Fibroblast of lung (primary cell): ENCODE measurements at places on chromosomes 2 and 18. TPM values are rescaled to one million over a fixed set of nuclear protein-coding genes. Genes with fewer than 3 reads are reported as not detected.

DNA sequence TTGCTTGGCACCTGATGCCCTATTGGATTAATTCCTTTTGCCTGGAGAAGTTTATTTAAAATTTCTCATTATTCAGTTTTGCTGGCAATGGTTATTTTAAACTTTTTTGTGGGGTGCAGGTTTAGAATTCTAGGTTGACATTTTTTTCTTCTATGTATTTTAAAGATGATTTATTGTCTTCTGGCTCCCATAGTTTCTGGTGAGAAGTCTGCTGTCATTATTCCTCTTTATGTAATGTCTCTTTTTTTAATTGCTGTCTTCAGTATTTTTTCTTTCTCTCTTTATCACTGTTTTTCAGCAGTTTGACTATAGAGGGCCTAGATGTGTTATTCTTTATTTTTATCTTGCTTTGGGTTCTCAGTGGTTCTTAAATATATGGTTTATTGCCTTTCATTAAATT, 182.2 kb upstream of the STON1 start:
- peak; percentile 27 for DNase-seq

GRCh38 chr2:50612306-50612705, 419.6 kb downstream of the NRXN1 start:
- no peak for DNase-seq

DNA sequence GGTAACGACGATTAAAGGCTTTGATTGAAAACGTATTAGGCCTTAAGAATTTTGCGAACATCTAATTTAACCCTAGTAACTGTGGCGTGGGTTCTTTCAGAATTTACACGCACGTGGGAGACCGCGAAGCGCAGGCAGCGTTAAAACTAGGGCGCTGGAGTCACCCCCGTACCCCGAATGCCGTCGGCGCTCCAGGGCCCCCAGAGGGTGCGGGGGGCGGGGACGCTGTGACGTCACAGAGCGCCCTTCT, 673 bp upstream of the SMCHD1 start:
- no peak for DNase-seq

DNA sequence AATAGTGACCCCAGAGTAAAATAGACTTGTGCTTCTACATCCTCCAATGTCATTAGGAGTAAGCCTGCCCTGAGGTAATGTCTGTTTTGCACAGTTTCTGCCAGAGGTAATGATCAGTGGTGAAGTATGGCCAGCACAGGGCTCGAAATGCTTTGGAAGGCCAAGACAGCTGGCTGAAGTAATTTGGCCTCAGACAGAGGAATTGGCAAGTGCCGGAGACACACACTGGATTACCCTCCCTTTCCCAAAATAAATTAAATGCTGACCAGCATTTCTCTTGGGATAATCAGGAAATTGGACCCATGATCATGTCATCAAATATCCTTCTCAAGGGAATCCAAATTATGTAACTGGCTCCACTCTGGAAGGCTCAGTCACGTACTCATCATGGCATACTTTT, 379.0 kb upstream of the CHST9 start:
- no peak for DNase-seq

DNA sequence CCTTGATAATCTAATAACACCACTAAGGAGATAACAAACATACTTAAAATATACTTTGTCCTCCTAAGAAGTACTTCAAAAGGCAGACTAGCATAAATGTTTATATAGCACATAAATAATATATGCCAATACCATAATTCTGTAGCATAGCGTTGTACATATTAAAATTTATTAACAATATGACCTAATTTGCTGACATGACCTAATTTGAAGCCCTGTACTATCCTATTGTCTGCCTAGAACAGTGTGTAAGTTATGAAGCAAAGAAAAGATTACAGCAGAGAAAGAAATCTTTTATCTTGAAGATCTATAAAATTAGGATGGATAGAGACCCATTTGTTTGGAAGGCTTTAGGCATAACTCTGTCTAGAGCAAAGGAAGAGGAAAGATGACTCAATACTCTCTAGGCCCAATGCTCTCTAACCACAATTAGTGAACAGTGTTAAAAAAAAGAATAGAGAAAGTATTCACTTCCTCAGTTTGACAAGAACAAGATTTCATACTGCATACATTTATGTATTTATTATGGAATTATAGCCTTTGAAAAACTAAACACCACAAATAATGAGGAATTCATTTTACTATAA, 231.3 kb downstream of the ZRANB3 start:
- peak; percentile 59 for DNase-seq

- no peak for DNase-seq
Measured at GRCh38 chr18:48819276-48819675, 131.5 kb downstream of the SMAD7 start.

GRCh38 chr2:159455330-159455918, 160.9 kb downstream of the BAZ2B start:
- no peak for DNase-seq

DNA sequence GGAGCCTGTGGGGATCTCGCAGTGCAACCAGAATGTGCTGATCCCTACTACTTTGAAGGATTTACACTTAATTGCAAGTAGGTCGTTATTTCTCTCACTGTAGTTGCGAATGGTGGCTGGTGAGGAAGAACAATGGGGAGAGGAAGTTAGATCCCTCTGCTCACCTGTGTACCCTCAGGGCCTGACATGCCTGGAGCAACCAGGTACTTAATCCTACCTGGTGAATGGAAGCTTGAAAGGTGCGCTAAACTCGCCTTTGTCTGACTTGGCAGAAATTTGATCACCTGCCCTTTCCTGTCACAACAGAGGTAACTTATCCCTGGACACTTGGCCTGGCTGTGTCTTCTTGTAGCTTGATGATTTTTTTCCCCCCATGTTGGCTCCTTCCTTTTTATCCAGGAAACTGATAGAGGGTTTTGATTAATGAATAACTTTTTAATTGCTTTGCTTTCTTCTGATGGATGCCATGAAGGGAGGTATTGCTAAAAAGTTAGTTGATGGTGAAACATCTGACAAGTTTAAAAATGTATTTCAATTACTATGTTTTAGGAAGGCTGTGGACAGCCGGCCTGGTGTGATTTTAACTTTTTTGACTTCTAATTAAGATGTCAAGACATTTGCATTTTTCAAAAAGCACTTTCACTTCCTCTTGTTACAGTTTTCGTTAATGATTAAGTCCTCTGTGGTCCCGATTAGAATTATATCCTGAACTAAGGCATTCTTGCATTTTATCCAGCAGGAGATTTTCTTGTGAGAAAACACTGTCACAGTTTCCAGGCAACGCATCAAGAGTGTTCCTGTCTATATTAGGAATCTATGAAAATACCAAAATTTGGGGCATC, 9.2 kb downstream of the SGPP2 start:
- no peak for DNase-seq

DNA sequence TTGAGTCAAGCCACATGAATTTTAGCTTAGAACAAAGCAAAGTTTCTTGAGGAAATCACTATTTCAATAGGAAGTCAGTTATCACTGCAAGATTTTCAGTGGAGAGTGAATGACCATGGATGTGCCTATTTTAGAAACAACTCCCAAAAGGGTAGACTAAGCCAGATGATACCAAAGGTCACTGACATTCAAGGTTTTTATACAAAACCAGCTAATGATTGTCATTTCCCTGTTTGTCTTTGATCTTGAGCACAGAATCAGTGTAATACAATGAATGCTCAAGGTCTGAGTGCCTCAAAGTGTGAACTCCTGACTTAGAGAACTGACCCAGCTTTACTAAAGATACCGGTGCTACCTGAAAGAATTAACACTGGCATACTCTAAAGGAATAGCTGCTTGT, 60.5 kb downstream of the CDH2 start:
- no peak for DNase-seq

- DNase-seq = no peak
Measured at GRCh38 chr2:178420463-178420999, 30.4 kb downstream of the PRKRA start.

- DNase-seq = peak; percentile 75
Measured at GRCh38 chr2:166419616-166419934, 43.8 kb upstream of the SCN9A start.

DNA sequence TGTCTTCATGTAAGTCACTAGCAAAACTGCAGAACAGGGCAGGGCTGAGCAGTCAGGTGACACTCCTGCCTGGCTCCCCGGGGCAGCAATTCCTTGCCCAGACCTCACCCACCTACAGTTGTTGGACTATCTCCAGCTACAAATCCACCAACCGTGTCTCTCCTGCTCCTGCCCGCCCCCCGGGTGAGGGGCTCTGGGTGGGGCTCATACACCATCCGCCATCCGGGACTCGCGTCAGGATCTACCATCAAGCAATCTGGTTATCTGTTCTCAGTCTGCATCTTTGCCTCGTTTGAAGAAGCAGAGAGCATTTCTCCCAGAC, 13.5 kb upstream of the GLI2 start:
- DNase-seq = no peak

The RNF181 gene
- 187 and 247 TPM in 2 replicates for total RNA-seq

The ZNF24 gene
- total RNA-seq = 31.8 and 33.9 TPM in 2 replicates

The CCDC85A gene
- not detected in 2 replicates for total RNA-seq

The ACP1 gene
- 86.9 and 89.9 TPM in 2 replicates for total RNA-seq

The NAT8 gene
- not detected in 2 replicates for total RNA-seq

The TACR1 gene
- total RNA-seq = 0.17 TPM in 1 of 2 replicates, not detected in the other
